Activated CD8-positive, alpha-beta T cell treated with anti-CD3 and anti-CD28 coated beads, Interleukin-2, amount 10 ng/mL, durations not matched to agents 7 days and 5 days (primary cell): ENCODE measurements at places on chromosomes 11 and 22. TPM values are rescaled to one million over a fixed set of nuclear protein-coding genes. Genes with fewer than 3 reads are reported as not detected.

GRCh38 chr11:16547879-16548278 is 190.6 kb upstream of the C11orf58 start:
- H3K27me3 ChIP-seq, result no peaks in the 10 kb centered on the region
- H3K4me1 ChIP-seq, result no peaks in the 10 kb centered on the region
- no peak overlapping the region for H3K4me3 ChIP-seq
- no peak for DNase-seq
- no peak overlapping the region for H3K27ac ChIP-seq
- no peaks in the 10 kb centered on the region for H3K36me3 ChIP-seq

DNA sequence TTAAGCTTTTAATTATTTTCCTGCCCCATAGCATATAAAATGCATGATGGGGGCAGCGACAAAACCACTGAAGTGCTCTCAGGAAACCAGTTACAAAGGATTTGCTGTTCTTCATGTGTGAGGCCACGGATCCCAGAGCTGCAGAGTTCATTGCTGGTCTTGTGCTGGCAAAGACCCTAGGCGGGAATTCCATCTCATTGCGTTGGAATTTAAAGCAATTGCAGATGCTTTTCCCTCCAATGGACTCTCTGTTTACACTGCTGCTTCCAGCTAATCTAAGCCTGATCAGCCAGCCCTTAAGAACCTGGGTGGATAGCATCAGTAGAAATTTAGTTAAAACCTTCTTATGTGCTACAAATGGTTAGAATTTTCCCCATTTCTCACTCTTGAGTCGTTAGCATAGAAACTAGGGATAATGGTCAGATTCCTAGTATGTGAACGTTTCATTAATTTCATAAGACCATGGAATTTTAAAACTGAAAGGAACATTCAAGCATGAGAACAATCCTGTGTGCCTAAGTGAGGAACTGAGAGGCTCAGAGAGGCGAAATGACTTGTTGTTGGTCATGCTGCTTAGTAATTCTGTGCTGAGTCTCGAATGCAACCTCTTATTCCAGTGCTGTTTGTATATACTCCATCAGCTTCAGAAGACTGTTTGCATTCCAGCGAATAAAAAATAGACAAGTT is 36.1 kb upstream of the ADSL start:
- no peaks in the 10 kb centered on the region for H3K27me3 ChIP-seq
- H3K4me1 ChIP-seq, result peaks cover 28% of the 10 kb centered on the region
- DNase-seq, result no peak
- no peak overlapping the region for H3K4me3 ChIP-seq
- no peak overlapping the region for H3K27ac ChIP-seq
- H3K36me3 ChIP-seq, result peaks cover 74% of the 10 kb centered on the region

GRCh38 chr11:82004537-82005213 is 729.0 kb downstream of the FAM181B start:
- no peaks in the 10 kb centered on the region for H3K27me3 ChIP-seq
- no peak overlapping the region for H3K4me3 ChIP-seq
- no peaks in the 10 kb centered on the region for H3K36me3 ChIP-seq
- DNase-seq, result no peak
- H3K27ac ChIP-seq, result no peak overlapping the region
- peaks cover 4% of the 10 kb centered on the region for H3K4me1 ChIP-seq

DNA sequence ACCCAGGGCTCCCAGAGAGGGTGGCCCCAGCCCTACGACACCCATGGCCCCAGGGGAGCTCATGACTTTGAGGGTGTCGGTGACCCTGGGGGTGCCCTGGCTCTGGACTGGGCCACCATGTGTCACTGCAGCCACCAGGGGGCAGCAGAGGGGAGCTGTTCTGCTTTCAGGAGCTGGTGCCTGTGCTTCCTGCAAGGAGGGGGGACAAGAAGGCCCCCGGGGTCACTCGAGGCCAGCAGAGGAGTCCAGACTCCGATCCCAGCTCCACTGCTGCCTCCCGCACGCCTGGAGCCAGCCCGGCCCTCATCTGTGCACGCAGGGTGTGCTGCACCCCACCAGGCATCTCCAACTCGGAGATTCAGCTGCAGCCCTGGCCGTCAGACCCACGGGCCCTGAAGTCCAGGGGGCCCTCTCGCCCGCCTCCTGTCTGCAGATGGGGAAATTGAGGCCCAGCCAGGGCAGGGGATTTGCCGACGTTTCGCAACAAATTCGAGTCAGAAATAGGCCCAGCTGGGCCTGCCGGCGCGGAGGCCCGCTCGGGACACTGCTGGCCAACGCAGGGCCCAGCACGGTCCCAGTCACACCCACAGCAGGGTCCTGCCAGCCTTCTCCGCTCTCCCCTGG is 29.5 kb upstream of the WNT7B start:
- H3K27ac ChIP-seq, result peak overlapping the region; percentile 6
- H3K4me1 ChIP-seq, result peaks cover 20% of the 10 kb centered on the region
- DNase-seq, result peak; percentile 90
- no peaks in the 10 kb centered on the region for H3K27me3 ChIP-seq
- H3K4me3 ChIP-seq, result no peak overlapping the region

DNA sequence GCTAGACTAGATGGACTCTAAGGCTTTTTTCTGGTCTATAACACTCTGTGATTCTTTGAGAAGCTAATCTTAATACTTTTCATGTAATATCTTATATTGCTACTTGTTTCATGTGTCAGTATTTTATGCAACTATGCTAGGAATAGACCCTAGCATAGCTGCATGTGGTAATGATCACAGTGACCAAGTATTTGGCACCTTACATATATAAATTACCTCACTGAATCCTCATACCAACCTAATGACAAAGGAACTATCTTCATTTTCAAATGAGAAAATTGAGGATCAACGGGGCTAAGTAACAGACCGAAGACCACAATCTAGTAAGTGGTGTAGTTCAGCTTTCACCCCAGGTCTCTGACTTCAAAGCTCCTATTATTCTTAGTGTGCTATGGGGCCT is 327.3 kb upstream of the PITPNB start:
- no peak overlapping the region for H3K4me3 ChIP-seq
- no peaks in the 10 kb centered on the region for H3K36me3 ChIP-seq
- no peak overlapping the region for H3K27ac ChIP-seq

Gene LMO2
- not detected for total RNA-seq

GRCh38 chr11:121892131-121892681 is 223.8 kb downstream of the BLID start:
- no peak for DNase-seq
- H3K4me1 ChIP-seq, result no peaks in the 10 kb centered on the region
- no peak overlapping the region for H3K27ac ChIP-seq
- no peak overlapping the region for H3K4me3 ChIP-seq
- no peaks in the 10 kb centered on the region for H3K36me3 ChIP-seq
- H3K27me3 ChIP-seq, result peaks cover 5% of the 10 kb centered on the region

- no peak for DNase-seq
- H3K4me1 ChIP-seq, result no peaks in the 10 kb centered on the region
- H3K36me3 ChIP-seq, result no peaks in the 10 kb centered on the region
These were observed 20.5 kb downstream of the SCUBE2 start for GRCh38 chr11:9070749-9071491.

Gene POU2AF2
- total RNA-seq, result not detected

Gene PGA5
- total RNA-seq, result not detected

GRCh38 chr11:115269191-115269950 is 234.8 kb downstream of the CADM1 start:
- no peaks in the 10 kb centered on the region for H3K4me1 ChIP-seq
- no peak overlapping the region for H3K4me3 ChIP-seq
- H3K27ac ChIP-seq, result no peak overlapping the region
- H3K27me3 ChIP-seq, result no peaks in the 10 kb centered on the region

DNA sequence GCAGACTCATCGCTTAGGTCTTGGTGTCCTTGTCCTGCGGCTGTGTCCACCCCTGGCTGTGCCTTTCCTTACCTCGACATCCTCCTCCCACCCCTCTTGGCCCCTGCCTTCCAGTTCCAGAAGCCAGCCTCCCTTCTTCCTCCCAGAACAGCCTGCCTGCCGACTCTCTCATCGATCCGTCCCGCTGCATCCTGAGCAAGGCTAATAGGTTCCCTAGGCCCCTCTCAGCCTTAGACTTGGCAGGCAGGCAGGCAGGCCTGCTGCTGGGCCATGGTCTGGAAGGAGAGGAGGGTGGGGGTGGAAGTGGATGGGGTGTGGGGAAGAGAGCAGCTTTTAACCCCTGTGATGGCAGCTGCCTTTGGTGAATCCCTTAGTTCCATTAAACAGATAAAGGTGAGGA is 196.7 kb upstream of the TBCEL start:
- DNase-seq, result no peak
- no peaks in the 10 kb centered on the region for H3K4me1 ChIP-seq
- H3K27me3 ChIP-seq, result no peaks in the 10 kb centered on the region
- H3K27ac ChIP-seq, result no peak overlapping the region
- no peak overlapping the region for H3K4me3 ChIP-seq

DNA sequence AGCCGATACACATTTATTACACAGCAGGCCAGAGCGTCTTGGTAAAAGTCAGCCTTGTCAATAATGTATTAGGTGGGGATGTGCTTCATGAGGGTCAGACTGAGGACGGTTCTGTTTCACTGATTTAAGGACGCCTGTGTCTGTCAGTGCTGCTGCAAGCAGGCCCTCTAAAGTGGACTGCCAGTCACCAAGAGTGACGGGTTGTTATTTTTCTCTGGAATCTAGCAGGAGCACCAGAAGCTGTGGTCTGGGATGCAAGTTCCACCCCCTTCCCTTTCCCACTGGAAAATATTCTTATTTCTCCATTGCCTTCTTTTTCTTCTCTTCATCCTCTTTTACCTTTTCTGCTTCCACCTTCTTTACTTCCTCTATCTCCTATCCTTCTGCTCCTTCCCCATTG is 191.2 kb upstream of the NCAM1 start:
- H3K4me1 ChIP-seq, result peaks cover 4% of the 10 kb centered on the region
- no peaks in the 10 kb centered on the region for H3K36me3 ChIP-seq
- DNase-seq, result no peak
- no peak overlapping the region for H3K27ac ChIP-seq
- no peaks in the 10 kb centered on the region for H3K27me3 ChIP-seq

DNA sequence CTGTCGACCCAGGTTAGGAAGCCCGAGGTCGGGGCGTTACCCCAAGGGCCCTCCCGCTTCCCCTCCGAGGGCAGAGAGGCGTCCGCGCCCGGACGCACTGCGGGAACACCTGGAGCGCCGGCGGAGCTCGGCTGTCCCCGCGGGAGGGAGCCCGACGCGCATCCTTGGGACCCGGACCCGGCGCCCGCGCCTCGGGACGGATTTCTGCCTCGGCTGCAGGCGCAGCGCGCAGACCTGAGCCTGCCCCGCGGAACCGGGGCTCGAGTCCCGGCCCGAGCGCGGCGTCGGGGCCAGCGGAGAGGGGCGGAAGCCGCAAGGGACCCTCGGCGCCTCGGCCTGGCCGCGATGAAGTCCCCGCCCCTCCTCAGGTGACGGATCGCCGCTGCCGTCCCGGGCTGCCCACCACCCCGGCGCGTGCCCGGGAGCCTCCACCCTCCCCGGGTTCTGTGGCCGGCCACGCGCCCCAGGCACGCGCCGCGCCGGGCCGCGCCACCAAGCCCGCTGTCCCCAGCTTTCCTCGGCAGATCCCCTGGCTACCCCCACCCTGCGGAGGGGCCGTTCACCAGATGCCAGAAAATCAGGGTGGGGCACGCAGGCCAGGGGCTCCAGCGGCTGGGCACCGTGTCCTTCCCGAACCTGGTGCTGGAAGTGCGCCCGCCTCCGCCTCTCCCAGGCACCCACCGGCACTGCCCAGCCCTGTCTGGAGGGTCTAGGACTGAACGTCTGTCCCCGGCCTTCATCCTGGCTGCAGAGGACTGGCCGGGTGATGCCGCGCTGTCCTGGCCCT is 410 bp downstream of the GLB1L3 start:
- H3K36me3 ChIP-seq, result peaks cover 9% of the 10 kb centered on the region
- peaks cover 43% of the 10 kb centered on the region for H3K4me1 ChIP-seq
- DNase-seq, result no peak
- H3K27me3 ChIP-seq, result peaks cover 8% of the 10 kb centered on the region
- H3K27ac ChIP-seq, result peak overlapping the region; percentile 96

GRCh38 chr11:37978647-37979046 is 1380.6 kb upstream of the RAG2 start:
- DNase-seq, result no peak
- H3K27ac ChIP-seq, result no peak overlapping the region
- no peaks in the 10 kb centered on the region for H3K4me1 ChIP-seq
- no peak overlapping the region for H3K4me3 ChIP-seq
- no peaks in the 10 kb centered on the region for H3K27me3 ChIP-seq

DNA sequence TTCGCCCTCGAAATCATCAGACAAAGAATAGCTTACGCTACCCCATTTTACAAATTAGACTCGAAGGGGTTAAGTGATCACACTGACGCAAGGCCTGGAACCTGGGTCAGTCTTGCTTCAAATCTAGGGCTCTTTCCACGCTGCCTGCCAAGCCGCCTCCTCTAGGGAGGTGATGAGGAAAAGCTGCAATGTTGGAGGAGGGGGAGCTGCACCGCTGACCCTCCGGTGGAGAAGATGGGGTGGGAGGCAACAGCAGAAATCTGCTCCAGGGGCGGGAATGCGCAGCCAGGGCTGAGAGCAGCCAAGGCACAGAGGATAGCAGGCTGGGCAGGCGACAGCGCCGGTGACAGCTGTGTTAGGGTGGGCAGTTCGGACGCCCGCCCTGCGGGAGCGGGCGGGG is 595 bp downstream of the SYVN1 start:
- H3K36me3 ChIP-seq, result peaks cover 32% of the 10 kb centered on the region
- DNase-seq, result no peak
- H3K4me3 ChIP-seq, result peak overlapping the region; percentile 99

DNA sequence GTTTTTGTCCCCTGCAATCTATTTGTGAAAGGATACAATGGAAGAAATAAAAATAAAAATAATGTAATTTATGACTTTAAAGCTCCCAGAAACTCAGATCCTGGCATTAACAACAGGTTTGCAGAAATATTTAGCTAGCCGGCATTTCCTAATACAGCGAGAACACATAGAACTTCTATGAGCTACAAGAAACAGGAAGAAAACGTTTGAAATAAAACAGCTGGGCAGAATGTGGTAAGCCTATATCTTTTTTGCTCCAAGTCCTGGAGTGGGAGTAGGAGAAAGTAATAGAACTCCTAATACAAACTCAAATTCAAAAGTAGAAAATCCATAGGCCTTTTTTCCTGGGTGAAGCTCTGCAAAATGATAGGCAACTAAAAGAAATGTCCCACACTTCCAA is 29.6 kb upstream of the FIBIN start:
- H3K27me3 ChIP-seq, result no peaks in the 10 kb centered on the region
- no peaks in the 10 kb centered on the region for H3K36me3 ChIP-seq
- H3K4me3 ChIP-seq, result no peak overlapping the region

Gene CWF19L2
- 15.5 TPM for total RNA-seq

GRCh38 chr11:115556984-115557383 is 52.8 kb upstream of the CADM1 start:
- H3K27ac ChIP-seq, result no peak overlapping the region
- no peaks in the 10 kb centered on the region for H3K36me3 ChIP-seq
- H3K4me3 ChIP-seq, result no peak overlapping the region
- DNase-seq, result no peak

Gene ATP5MG
- 298 TPM for total RNA-seq
